DND-41 (cell line): ENCODE measurements at places on chromosomes 11 and 22.

DNA sequence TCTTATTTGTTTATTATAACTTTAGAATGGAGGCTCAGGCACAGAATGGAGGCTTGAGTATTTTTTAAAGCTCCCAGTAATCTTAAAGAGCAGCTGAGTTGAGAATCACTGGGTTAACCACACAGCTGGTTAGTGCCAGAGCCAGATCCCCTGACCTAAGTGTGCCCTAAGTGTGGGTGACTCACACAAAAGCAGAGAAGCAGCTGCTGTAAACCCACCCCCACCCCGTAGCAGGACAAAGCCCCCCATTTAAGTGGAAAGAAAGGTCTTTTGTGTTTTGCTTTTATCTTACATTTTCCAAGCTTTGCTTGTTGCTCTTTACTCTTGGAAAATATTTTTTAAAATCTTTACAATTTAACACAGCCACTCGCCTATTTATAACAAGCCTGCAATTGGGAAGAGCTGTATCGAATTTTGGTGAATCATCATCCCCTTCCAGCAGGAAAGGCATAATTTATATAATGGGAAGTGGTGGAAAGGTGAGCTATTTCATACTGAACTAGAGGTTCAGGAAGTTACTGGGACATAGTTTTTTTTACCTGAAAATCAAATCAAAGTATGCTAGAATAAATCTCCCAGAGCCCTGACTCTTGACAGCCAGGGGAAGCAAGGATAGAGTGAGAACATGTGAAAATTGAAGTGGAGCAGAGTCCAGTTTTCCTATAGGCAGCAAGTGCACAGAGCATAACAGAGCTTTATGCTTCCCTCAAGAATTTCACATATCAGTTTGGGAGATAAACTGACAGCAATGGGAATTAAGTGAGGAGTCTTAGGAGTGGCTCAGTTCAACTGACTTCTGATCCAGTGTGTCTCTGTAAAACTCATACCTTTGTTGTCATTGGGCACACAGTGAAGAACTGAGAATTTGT, 405.7 kb downstream of the AASDHPPT start:
- peak; percentile 55 for DNase-seq

DNA sequence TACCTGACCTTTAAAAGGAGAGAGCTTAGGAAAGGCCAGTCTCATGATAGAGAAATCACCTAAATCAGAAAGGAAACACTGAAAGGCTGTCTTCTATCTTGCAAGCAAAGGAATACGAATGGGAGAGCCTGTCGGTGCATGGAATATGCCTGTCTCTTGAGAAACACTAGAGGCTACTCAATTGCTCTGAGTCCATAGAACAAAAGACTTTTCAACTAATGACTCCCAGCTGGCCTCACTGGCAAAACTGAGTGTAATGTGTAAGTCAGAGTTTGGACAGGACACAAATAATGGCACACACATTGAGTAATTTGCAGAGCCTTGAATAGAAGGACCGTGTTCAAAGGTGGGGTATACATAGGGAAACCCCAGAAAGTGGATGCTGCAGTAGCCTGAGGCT, 171.0 kb upstream of the ARHGAP20 start:
- DNase-seq = no peak

GRCh38 chr11:38345286-38345685, 1747.2 kb upstream of the RAG2 start:
- no peak for DNase-seq

GRCh38 chr11:107605061-107606006, 14.4 kb downstream of the ELMOD1 start:
- no peak for DNase-seq

- DNase-seq = no peak
Measured at GRCh38 chr11:79813551-79813950, 372.7 kb upstream of the TENM4 start.

- no peak for DNase-seq
Measured at GRCh38 chr11:59730896-59731565, 17.4 kb upstream of the OR10V1 start.

- no peak for DNase-seq
Measured at GRCh38 chr11:76415073-76415472, 29.7 kb upstream of the EMSY start.

DNA sequence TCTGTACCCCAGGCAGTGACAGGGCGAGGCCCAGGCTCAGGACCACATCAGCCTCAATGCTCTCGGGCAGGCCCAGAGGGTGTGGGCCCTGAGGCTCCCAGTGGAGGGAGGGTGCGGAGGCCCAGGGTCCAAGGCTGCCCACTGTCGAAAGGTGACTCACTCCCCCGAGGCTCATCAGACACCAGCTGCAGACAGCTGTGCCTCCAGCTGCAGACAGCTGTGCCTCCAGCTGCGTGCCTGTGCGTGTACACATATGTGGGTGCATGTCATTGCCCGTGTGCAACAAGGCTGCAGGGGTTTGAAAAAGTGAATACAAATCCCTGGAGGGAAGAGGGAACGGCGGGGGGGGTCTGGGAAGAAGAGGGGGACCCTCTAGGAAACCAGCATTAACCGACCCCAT, 134.3 kb downstream of the BRD1 start:
- DNase-seq = no peak

DNA sequence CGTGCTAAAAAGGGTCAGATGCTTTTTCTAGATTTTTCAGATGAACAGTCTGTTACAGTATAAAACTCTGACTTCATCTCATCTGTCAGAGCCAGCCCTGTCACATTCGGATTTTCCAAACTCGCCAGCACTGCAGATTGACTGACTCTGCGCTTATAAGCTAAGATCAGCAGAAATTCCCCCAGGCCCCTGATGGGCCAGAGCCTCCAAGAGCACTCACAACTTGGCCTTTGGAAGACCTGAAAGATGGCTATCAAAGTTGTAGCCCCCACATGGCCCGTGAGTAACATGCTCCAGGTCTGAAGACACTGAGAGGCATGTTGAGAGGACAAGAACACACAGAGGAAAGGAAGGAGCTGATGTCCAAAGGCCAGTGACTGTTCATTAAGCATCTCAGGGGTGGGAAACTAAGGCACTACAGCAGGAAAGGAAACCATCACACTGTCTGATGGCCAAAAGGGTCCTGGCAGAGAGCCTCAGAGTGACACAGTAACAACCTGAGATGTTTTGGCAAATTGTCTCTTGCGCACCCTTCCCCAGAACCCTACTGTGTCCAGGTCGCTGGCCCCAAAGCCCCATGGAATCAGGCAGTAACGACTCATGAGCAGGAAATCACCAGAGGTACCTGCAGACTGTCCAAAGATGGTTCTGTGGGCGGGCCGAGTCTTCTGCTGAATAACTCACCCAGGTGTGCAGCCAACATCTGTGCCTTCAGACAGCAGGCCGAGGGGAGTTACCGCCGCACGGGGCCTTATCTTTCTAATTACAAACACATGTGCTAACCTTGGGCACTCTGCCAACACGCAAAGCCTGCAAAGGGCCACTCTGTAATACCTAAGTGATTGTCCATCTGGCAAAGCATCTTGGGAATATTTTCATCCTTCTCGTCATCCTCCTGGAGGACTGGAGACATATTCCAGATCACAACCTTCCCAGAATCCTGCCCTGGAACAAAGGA, 23.6 kb downstream of the HIRA start:
- no peak for DNase-seq

GRCh38 chr11:2584812-2585565, 114.8 kb downstream of the KCNQ1OT1 start:
- peak; percentile 2 for DNase-seq

DNA sequence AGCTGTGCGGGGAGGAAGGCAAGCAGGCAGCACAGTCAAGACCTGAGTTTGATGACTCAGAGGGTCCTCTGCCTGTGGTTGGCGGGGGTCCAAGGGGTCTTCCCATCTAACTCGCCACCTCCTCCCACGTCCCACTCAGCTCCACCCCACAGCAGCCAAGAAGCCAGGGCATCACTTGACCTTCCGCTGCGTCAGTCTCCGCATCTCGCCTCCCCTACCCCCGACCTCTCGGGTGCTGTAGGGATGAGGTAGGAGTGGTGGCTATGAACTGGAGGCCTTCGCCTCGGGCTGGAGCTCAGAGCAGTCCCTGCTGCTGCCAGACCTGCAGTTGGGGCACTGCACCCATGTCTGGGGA, 90.6 kb downstream of the CDKN1C start:
- DNase-seq = no peak
